ENCODE measurements at places on chromosomes 1 and 21. TPM values are rescaled to one million over a fixed set of nuclear protein-coding genes. Genes with fewer than 3 reads are reported as not detected.
A peak's percentile ranks its signal among the peaks of the same experiment; 100 is the strongest.

LCE1B gene
- not detected for total RNA-seq

DNA sequence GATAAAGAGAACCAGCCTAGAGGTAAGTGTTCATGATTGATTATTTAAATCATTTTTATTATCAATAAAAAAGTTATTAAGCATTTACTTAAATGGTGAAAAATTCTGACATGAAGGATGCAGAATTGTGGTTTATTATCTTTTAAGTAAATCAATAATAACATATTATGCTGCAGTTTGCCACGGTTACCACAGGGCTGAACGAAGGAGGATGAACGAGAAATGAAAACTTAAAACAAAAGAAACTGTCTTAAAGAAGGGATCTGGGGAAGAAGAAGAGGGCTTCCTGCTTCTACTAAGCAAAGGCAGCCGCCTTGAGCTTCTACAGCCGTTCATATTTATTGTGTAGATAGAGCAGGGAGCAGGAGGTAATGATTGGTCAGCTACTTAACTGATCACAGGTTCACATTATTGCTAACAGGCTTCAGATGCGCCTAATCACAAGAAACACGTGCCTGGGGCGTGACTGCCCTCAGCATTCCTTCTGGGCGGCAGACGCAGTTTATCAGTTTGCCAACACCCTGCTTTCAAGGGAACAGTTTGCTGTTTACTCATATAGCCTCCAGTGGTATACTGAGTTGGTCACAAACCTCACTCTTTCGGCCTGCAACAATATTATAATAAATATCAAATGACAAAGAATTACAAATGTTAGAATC lies 5.8 kb upstream of the FNBP1L start:
- DNase-seq: no peak

GRCh38 chr1:184185347-184185746 lies 133.8 kb downstream of the TSEN15 start:
- no peak for DNase-seq

S100A7A gene
- not detected for total RNA-seq

- DNase-seq: no peak
Measured at GRCh38 chr1:197725976-197726375, 49.3 kb downstream of the DENND1B start.

DNA sequence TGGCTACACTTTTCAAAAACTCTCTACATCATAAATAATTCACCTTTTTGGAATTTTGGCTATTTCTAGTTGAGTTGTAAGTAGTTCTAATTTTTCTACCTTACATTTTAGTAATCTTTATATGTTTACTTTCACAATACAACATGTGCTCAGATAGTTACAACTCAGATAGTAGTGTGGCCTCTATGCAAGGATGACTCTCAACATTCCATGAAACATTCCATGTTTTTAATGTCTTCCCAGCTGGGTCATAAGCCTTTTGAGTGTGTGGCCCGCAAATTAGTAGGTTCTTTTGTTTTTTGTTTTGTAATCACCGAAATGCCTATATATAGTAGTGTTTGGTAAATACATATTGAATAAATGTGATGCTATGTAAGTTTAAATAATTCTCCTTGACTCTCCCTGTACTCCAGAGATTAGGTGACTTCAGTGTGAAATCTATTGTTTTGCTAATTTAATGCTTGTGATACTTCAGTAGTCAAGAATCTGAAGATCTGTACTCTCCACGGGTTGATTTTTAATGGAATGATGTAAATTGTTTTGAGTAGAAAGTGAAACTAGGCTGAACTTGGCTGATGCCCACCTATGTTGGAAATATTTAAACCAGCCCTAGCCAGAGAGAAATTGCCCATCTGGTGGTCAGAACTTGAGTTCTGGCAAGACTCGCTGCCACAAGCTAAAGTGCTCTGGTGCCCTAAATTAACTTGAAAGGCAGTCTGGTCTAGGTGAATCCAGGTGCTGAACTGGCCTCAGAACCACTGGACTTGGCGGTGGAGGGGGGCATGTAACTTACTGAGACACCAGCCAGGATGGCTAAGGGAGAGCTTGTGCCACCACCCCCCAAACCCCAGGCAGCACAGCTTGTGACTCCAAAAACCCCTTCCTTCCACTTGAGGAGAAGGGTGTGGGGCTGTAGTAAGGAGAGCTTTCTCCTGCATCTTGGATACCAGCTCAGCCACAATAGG lies 165.6 kb downstream of the USP25 start:
- DNase-seq: peak; percentile 49

DNA sequence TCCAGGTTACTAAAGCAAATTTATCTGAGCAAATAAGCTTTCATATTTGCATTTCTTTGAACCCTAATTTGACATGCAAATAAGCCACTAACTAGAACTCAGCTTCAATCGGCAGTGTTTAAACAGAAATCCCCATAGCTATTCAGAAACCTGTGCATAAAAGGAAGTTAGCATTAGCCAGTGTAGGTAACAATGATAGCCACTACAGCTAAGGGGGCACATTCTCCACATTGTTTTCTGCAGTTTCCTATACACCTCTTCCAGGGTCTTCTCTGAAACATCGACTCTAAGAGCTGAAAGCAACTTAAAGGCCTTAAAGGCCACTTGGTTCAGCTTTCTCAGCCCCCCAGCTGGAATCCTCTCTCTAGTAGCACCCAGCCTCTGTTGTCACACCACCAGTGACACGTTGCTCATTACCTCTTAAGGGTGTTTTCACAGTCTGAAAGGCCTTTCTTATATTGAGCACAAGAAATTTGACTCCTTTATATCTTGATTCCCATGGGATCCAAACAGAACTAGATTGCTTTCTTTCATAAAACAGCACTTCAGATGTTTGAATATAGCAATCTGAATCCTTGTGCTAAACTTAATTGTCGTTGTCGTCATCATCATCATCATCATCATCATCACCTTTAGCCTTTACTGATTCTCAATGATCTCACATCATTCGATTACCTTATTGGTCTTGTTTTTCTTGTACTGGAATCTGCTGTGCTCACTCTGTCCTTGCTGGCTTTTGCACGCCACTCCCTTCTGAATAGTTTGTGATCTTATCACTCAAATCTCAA lies 93.9 kb upstream of the DAB1 start:
- DNase-seq: no peak

DNA sequence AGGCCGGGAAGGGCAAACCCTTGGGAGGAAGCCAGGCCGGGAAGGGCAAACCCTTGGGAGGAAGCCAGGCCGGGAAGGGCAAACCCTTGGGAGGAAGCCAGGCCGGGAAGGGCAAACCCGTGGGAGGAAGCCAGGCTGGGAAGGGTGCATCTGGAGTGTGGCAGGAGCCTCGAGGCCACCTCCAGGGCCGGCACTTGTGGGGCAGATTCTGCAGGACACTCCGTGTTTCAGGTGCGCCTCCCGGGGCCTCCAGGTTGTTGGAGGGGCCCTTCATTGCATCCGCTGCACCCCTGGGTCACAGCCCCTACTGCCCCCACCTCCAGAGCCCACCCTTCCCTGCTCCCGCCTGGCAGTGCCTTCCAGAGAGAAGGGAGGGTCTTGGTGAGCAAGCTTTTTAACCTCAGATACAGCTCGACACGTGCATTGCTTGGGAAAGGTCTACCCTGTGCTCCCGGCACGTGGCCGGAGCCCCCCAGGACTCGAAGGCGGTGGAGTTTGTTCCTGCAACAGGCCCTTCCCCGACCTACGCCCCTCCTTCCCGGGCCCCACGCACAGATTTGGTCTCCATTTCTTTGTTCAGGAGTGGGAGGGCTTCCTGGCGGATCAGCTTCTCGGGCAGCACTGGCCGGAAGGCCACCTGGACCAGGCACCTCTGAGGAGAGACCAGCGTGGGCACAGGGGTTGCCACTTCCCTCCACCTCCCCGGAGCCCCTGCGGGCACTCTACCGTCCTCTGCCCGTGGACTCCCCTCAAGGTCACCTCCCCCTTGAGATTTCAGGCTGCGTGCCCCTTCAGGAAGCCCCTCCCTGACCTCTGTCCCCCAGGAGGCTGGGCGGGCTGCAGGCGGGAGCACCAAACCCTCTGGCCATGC lies 9.4 kb upstream of the TMEM52 start:
- peak; percentile 67 for DNase-seq

GRCh38 chr1:218493986-218494385 lies 148.8 kb downstream of the TGFB2 start:
- DNase-seq: no peak

DNA sequence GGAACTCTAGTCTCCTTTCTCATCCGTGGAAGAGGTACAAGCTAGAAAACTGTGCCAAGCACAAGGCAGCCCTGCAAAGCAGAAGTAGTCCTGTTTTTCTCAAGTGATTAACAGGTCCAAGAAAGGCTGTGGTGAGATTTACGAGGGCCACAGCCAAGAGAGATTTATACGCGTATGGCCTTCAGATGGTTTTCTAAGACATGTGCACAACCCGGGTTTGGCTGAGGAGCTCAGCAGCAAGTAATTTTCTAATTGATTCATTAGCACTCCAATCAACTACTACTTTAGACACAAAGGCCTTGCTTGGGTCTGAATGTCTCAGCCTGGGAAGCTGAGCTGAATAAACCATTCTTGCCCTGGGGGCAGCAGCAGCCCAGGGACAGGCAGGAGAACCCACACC lies 55.8 kb downstream of the SSBP3 start:
- DNase-seq: no peak

- DNase-seq: no peak
Measured at GRCh38 chr1:161502641-161503393, 2.4 kb upstream of the FCGR2A start.

GRCh38 chr1:234699795-234700665 lies 90.1 kb upstream of the IRF2BP2 start:
- DNase-seq: no peak
